ENCODE measurements at places on chromosomes 12 and 14.

DNA sequence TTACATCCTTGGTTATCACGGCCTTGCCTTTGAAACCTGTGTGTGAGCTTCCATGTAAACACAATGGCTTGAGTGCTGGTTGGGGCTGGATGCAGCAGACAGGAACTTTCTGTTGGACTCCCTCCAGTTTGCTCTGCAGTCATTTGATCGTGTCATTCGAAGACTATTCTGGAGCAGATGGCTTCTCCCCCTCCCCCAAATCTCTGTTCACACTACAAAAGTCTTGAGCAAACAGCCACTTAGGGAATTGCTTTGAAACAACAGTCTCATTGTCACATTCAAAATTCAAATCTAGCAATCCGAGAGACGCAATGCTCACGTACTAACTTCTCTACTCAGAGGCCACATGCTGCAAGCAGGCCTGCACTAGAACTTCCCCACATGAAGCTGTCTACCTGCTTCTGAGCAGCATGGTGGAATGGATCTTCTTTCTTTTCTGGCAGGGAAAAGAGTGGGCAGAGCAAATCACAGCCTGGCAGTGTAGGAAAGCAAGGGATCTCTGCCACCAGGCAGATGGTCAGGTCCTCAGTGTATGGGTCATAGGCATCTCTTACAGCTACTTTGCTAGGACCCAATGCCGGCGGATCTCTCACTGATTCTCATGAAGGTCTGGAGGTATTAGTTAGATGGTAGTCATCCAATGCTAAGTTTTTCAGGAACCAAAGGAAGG, 214.2 kb downstream of the PPM1H start:
- H3K27me3 ChIP-seq, result no peaks in the 10 kb centered on the region
- no peak overlapping the region for H3K4me3 ChIP-seq
- no peak for DNase-seq
- no peak overlapping the region for H3K27ac ChIP-seq

- no peaks in the 10 kb centered on the region for H3K4me1 ChIP-seq
- H3K27ac ChIP-seq, result no peak overlapping the region
- DNase-seq, result peak; percentile 9
- no peaks in the 10 kb centered on the region for H3K27me3 ChIP-seq
- H3K36me3 ChIP-seq, result no peaks in the 10 kb centered on the region
- H3K4me3 ChIP-seq, result no peak overlapping the region
Observed at GRCh38 chr12:24991209-24992049, 42.5 kb upstream of the BCAT1 start.

- no peak overlapping the region for H3K27ac ChIP-seq
- peaks cover 90% of the 10 kb centered on the region for H3K36me3 ChIP-seq
Observed at GRCh38 chr12:109912855-109913321, 12.8 kb downstream of the TCHP start.

DNA sequence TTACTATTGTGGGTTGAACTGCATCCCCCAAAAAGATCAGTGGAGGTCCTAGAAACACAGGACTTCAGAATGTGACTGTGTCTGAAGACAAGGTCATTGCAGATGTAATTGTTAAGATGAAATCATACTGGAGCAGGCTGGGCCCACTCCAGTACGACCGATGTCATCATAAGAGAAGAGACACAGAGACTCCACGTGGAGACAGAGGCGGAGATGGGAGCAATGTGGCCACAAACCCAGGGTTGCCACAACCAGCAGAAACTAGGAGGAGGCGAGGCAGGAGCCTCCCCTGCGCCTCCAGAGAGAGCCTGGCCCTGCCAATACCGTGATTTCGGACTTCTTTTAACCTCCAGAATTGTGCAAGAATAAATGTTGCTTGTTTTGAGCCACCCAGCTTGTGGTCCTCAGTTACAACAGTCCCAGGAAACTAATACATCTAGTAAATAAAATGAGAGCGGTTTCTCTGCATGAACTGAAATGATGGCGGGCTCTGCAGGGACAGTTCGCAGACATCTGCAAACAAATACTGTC, 25.7 kb upstream of the FZD10 start:
- H3K4me1 ChIP-seq, result peaks cover 9% of the 10 kb centered on the region
- DNase-seq, result no peak
- H3K36me3 ChIP-seq, result no peaks in the 10 kb centered on the region
- no peaks in the 10 kb centered on the region for H3K27me3 ChIP-seq
- H3K4me3 ChIP-seq, result no peak overlapping the region
- no peak overlapping the region for H3K27ac ChIP-seq

- DNase-seq, result no peak
- H3K27ac ChIP-seq, result no peak overlapping the region
- H3K4me1 ChIP-seq, result no peaks in the 10 kb centered on the region
- no peak overlapping the region for H3K4me3 ChIP-seq
- H3K27me3 ChIP-seq, result no peaks in the 10 kb centered on the region
- no peaks in the 10 kb centered on the region for H3K36me3 ChIP-seq
Observed at GRCh38 chr14:100325958-100326357, 2.8 kb downstream of the SLC25A47 start.

DNA sequence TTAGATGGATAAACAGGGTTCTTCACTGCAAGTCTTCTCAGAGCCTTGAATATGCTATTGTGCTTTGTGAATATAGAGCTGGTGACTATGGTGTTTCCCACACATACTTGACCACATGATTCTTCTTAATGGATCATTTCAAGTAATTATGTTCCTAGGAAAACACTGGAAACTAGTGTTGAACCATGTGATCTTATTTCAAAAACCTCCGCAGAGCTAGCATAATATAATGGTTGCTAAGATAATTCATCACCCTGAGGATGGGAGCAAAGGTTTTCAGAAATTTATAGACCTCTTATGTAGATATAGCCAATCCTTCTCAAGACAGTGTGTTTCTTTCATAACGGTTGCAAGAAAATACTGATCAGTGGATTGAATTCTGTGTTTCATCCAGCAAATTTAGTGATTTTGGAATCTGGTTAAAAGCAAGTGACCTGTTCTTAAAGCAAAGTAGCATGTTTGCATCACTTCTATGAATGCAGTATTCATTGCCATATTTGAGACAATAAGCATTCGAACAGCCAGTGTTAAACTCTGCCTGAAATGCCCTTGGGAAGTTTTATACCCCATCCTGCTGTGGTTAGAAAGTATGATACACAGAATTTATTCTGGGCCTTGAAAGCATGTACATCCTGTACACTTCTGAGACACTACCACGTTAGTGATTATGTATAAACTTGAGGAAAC, 341.0 kb upstream of the E2F7 start:
- DNase-seq, result no peak
- no peaks in the 10 kb centered on the region for H3K27me3 ChIP-seq
- H3K4me3 ChIP-seq, result no peak overlapping the region
- H3K4me1 ChIP-seq, result no peaks in the 10 kb centered on the region

DNA sequence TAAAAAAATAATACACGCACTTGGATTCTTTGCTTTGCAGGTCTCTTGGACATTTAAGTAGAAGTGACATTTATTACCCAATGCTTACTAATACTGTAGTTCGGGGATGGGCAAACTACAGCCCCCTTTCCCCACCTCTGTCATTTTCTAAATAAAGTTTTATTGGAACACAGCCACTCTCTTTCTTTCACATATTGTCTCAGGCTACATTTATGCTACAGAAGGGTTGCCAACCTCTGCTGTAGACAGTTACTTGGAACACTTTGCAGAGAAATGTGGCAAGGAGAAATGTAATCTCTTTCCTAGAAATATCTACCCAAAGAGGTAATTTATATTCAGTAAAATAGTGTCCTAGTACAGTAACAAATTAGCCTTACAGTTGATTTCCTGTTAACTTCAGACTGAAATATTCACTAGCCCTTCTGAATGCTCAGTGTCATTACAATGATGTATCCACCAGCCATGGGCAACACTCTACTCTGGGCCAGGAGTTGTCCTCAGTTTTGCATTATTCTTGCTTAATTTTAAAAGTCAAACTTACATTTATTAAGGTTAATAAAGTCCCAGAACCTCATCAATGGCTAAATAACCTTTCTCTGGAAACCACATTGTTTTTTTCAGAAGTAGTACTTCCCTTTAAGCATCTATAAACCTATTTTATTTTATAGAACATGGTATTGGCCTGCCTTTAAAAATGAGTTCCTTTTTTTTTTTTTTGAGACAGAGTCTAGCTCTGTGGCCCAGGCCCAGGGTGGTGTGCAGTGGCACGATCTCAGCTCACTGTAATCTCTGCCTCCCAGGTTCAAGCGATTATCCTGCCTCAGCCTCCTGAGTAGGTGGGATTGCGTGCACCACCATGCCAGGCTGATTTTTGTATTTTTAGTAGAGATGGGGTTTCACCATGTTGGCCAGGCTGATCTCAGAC, 269.6 kb upstream of the AMIGO2 start:
- H3K4me1 ChIP-seq, result peaks cover 23% of the 10 kb centered on the region
- DNase-seq, result no peak
- H3K36me3 ChIP-seq, result no peaks in the 10 kb centered on the region
- no peaks in the 10 kb centered on the region for H3K27me3 ChIP-seq
- H3K4me3 ChIP-seq, result no peak overlapping the region

DNA sequence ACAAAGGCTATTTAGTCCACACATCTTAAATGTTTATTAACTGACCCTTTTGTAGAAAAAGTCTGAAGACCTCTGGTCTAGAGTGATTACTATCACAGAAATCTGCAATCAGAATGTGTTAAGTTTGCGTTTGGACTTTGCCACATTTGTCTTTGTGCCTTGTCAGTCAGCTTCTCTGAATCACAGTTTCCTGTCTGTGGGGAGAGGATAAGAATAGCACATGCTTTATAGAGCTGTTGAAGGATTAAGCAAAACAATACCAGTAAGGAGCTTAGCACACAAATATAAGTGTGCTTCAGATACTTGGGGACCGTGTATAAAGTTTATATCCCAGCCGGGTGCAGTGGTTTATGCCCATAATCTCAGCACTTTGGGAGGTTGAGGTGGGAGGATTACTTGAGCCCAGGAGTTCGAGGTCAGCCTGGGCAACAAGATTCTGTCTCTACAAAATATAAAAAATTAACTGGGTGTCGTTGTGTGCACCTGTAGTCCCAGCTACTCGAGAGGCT, 63.0 kb upstream of the BTG1 start:
- no peaks in the 10 kb centered on the region for H3K27me3 ChIP-seq
- peak overlapping the region; percentile 69 for H3K27ac ChIP-seq

DNA sequence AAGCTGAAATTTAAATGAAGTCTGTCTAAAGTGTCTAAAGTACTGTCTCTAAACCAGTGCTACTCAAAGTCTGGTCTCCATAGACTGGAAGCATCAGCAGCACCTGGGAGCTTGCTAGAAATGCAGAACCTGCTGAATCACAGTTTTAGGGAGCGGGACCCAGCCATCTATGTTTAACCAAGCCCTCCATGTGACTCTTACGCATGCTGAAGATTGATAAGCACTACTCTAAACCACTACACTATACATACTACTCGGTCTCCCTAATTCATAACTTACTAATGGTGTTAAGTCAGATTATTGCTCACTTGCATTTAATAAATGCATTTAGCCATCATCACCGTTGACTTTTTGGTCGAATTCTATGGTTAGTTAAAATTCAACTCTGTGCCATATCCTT, 88.8 kb downstream of the SLC25A21 start:
- DNase-seq, result no peak
- no peaks in the 10 kb centered on the region for H3K4me1 ChIP-seq
- no peak overlapping the region for H3K27ac ChIP-seq
- no peaks in the 10 kb centered on the region for H3K27me3 ChIP-seq
- no peak overlapping the region for H3K4me3 ChIP-seq

- no peak overlapping the region for H3K4me3 ChIP-seq
- no peak for DNase-seq
- no peak overlapping the region for H3K27ac ChIP-seq
Observed at GRCh38 chr14:86515195-86515594, 985.3 kb downstream of the FLRT2 start.

DNA sequence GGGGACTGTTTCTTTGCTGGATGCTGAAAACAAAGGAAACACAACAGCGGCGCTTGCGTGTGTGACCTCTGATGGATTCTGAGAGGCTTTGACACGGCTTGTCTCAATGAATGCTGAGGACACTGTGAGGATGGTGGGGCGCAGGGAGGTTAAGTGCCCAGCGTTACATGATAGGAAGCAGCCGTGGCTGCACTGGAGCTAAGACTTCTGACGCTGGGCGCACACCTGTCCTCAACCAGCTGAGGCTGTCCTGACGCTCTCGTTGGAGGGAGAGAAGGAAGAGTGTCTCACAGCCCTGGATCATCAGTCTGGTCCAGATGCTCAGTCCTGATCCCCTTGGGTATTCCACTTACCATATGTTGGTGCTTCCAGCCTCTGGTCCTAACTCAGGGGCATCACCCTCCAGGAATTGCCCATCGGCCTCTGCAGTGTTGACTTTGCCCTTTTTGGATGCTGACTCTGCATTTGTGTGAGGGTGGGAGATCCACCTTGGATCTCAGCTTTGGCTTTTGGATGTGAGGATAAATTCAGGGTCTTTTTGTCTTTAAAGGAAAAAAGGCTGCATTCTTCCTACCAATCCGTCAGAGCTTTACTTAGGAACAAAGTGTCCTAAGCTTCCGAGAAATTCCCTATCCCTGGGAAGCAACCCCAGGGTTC, 125.2 kb downstream of the ZNF664 start:
- no peak overlapping the region for H3K4me3 ChIP-seq
- H3K36me3 ChIP-seq, result no peaks in the 10 kb centered on the region
- no peak for DNase-seq
- no peak overlapping the region for H3K27ac ChIP-seq
- H3K4me1 ChIP-seq, result no peaks in the 10 kb centered on the region
- H3K27me3 ChIP-seq, result peaks cover 19% of the 10 kb centered on the region

DNA sequence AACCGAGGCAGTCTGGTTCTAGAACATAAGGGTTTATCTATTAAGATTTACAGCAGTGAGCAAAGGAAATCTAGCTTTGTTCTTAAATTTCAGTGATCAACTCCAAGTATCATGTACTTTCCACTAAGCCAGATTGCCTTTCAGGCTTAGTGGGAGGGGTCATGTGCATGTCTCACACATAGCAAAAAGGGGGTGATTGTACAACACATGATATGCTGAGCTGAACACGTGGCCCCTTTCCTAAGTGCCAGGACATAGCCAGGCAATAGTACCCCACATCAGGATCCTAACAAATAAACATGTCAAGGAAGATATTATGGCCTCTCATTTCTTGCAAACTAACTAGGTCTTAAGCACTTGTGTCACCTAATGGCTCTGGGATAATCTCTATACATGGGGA, 347.2 kb downstream of the C12orf75 start:
- DNase-seq, result no peak
- no peaks in the 10 kb centered on the region for H3K4me1 ChIP-seq
- no peaks in the 10 kb centered on the region for H3K27me3 ChIP-seq
- no peak overlapping the region for H3K4me3 ChIP-seq
- no peak overlapping the region for H3K27ac ChIP-seq

DNA sequence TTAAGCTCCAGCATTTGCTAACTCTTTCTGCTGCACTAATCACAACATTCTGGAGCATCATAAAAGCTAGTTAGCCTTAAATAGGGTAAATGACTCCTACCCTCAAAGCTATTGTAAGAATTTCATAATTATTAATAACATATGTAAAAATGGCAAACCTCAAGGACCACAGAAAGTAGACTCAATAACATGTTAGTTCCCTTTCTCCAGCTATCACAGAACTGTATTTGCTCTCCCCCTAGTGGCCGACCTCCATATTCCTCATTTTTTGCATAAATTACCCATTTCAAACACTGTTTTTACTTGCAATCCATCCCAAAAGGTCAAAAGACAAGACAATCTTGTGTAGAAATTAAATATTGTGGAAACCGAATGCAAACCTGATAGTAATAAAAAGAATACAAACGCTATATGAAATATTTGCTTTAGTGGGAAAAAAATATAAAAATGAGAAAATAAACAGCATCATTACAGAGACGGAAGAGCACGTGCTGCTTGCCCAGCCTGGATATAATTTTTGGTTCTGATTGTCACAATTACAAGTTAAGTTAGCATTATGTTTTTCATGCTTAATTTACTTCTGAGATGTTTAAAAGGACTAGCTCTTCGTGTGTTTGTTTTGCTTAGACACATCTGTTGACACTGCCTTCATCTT, 97.9 kb downstream of the RERGL start:
- no peaks in the 10 kb centered on the region for H3K36me3 ChIP-seq
- H3K4me1 ChIP-seq, result no peaks in the 10 kb centered on the region
- H3K27me3 ChIP-seq, result no peaks in the 10 kb centered on the region
- no peak overlapping the region for H3K4me3 ChIP-seq
- no peak overlapping the region for H3K27ac ChIP-seq

All from T-cell (primary cell).